ENCODE measurements at places on chromosomes 1 and 21.
A peak's percentile ranks its signal among the peaks of the same experiment; 100 is the strongest.

DNA sequence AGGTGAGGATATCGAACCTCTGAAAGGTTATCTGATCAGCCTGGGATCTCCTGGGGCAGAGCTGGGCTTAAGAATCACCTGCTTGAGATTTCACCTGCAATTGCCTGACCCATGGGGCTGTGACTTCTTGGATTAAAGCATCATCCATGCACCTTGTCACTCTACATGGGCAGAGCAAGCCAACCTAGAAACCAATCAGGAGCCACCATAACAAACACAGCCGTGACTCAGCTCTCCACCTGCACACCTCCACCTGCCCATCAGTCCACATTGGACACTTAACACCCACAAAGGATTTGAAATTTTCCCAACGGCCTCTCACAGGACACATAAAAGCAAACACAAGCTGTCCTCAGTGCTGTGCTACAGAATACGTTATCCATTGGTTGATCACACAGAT, 35.1 kb upstream of the ETS2 start:
- H3K27me3 ChIP-seq: no peaks in the 10 kb centered on the region
- no peak overlapping the region for H3K27ac ChIP-seq
- no peak overlapping the region for H3K4me3 ChIP-seq
- H3K4me1 ChIP-seq: peaks cover 27% of the 10 kb centered on the region
- H3K36me3 ChIP-seq: no peaks in the 10 kb centered on the region

DNA sequence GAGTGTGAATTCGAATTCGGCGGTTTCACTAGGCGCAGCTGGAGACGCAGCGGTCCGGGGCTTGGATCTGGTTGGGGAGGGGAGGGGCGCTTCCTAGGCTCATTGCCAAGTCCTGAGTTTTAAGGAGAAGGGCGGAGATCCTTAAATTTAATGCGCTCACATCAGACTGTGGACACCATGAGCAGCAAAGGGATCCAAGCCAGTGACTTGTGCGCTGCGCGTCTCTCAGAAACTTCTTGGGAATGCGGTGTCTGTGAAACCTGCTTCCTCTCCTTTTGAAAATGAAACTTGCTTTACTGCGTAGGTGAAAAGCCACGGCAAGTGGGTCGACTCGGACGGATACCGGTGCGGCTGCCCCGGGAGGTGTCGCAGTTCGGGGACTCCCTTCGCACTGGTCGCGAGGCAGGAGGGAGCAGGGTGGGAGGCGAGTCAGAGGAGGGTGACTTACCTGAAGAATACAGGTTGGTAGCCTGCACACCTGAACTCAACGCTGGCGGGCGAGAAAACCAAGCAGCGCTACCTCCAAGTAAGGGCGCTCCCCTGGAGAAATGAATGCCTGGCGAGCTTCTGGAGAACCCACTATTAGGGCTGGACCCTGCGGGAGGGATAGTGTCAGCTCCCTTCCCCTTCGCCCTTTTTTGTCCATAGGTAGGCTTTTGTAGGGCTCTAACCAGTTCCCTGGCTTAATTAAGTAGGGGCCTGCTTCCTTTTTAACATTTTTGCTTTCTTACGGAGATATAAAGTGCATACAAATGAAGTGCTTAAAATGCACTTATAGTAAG, 992 bp downstream of the TENT5C start:
- peak overlapping the region; percentile 56 for H3K27ac ChIP-seq
- no peak for DNase-seq
- H3K4me3 ChIP-seq: peak overlapping the region; percentile 63
- H3K27me3 ChIP-seq: no peaks in the 10 kb centered on the region
- H3K4me1 ChIP-seq: peaks cover 17% of the 10 kb centered on the region
- no peaks in the 10 kb centered on the region for H3K36me3 ChIP-seq

DNA sequence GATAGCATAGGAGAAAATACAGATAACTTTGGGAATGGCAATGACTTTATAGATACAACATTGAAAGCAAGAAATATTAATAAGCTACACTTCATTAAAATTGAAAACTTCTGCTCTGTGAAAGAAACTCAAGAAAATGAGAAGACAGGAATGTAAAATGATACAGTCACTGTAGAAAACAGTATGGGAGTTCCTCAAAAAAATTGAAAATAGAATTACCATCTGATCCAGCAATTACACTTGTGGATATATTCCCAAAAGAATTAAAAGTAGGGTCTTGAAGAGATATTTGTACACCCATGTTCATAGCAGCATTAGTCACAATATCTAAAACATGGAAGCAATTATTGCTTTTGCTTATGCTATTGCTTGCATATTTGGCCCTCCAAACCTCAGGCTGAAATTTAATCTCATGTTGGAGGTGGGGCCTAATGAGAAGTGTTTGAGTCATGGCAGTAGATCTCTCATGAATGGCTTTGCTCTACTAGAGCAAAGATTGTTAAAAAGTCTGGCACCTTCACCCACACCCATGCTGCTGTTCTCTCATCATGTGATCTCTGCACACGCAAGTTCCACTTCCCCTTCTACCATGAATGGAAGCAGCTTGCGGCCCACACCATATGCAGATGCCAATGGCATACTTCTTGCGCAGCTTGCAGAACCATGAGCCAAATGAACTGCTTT, 15.3 kb upstream of the AHCYL1 start:
- DNase-seq: no peak
- no peak overlapping the region for H3K4me3 ChIP-seq
- no peaks in the 10 kb centered on the region for H3K4me1 ChIP-seq
- no peaks in the 10 kb centered on the region for H3K36me3 ChIP-seq

DNA sequence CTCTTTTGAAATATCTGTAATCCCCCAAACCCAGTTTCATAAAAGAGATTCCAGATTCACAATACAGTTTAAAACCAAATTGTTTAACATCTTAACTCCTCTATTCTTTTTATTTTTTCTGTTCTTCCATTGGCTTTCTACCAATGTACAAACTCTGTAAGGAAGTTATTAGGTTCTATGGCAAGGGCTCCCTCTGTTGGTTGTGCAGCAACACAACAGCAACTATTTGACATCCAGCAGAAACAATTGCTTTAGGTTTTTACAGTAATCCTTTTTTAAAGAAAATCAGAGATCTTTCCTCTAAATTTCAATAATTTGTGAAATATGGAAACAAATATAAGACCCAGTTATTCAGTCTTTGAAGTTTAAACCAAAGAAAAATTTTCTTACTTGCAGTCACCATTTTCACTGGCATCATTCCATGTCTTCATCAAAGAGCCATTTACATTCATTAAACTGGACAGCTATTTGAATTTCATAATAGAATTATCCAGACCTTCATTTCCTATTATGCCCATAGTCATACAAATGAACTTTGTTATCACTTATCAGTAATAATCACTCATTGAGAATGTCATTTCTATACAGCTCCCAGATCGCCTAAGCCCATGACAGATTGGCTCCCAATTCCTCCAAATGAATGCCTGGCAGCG, 46.5 kb upstream of the RNF11 start:
- no peaks in the 10 kb centered on the region for H3K4me1 ChIP-seq
- no peaks in the 10 kb centered on the region for H3K36me3 ChIP-seq
- H3K4me3 ChIP-seq: no peak overlapping the region
- DNase-seq: no peak

GRCh38 chr1:200831091-200831490, 41.7 kb upstream of the GPR25 start:
- no peak overlapping the region for H3K27ac ChIP-seq
- DNase-seq: no peak
- no peaks in the 10 kb centered on the region for H3K4me1 ChIP-seq
- peaks cover 7% of the 10 kb centered on the region for H3K36me3 ChIP-seq
- H3K4me3 ChIP-seq: no peak overlapping the region
- H3K27me3 ChIP-seq: no peaks in the 10 kb centered on the region

GRCh38 chr1:1185101-1185765, 11.6 kb downstream of the TTLL10 start:
- no peak overlapping the region for H3K27ac ChIP-seq
- no peaks in the 10 kb centered on the region for H3K36me3 ChIP-seq
- no peaks in the 10 kb centered on the region for H3K4me1 ChIP-seq
- H3K4me3 ChIP-seq: no peak overlapping the region
- DNase-seq: no peak
- peaks cover 22% of the 10 kb centered on the region for H3K27me3 ChIP-seq

DNA sequence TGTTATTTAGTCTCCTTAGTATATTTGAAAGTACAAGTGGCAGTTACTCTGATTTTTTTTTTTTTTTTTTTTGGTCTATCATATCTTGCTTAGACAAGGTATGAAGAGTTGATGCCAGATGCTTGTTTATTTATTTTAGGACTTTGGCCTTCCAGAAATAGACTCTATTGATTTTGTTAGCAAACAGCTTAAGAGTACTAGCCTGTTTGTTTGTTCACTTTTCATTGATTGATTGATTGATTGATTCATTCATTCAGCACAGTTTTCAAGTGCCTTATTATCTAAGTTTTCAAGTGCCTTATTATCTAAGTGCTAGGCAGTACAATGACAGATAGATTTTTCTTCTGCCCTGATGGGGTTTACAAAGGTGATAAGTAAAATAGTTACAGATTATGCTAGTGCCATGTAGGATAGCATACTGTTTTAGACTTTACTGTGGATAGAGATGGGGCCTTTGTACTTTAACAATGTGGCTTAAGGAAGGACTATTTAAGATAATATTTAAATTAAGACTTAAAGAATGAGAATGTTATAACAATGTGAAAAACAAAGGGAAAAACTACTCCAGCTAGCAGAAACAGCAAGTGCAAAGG, 50.5 kb downstream of the MTF2 start:
- H3K4me3 ChIP-seq: no peak overlapping the region
- DNase-seq: no peak
- H3K27me3 ChIP-seq: no peaks in the 10 kb centered on the region
- H3K27ac ChIP-seq: no peak overlapping the region
- H3K36me3 ChIP-seq: peaks cover 35% of the 10 kb centered on the region

DNA sequence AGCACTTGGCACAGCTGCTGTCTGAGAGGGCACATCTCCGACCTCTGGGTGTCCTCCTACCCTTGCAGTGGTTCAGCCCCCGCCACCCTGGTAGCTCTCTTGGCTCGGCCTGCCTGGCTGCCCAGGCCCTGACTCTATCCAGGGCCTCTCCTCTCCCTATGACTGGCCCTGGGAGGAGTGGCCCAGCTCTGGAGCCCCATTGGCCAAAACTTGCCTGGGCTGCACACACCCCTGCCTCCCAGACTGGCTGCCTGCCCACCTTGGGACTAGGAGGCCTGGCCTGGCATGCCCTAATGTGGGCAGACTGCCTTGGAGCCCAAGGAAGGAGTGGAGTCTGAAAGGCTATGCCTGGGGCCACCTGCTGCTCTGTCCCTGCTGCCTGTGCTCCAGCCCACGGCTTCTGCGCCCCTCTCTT, 33.6 kb downstream of the ACOT11 start:
- H3K36me3 ChIP-seq: no peaks in the 10 kb centered on the region
- peak overlapping the region; percentile 16 for H3K27ac ChIP-seq
- H3K4me1 ChIP-seq: peaks cover 24% of the 10 kb centered on the region
- peak; percentile 89 for DNase-seq
- H3K27me3 ChIP-seq: no peaks in the 10 kb centered on the region
- H3K4me3 ChIP-seq: no peak overlapping the region

- no peaks in the 10 kb centered on the region for H3K4me1 ChIP-seq
- no peak overlapping the region for H3K4me3 ChIP-seq
- no peaks in the 10 kb centered on the region for H3K36me3 ChIP-seq
- H3K27me3 ChIP-seq: no peaks in the 10 kb centered on the region
- H3K27ac ChIP-seq: no peak overlapping the region
Observed at GRCh38 chr1:155873860-155874259, 14.5 kb downstream of the SYT11 start.

GRCh38 chr1:14682941-14683621, 84.6 kb downstream of the KAZN start:
- H3K27ac ChIP-seq: no peak overlapping the region
- H3K36me3 ChIP-seq: no peaks in the 10 kb centered on the region
- no peak for DNase-seq
- H3K4me3 ChIP-seq: no peak overlapping the region
- H3K27me3 ChIP-seq: no peaks in the 10 kb centered on the region

- H3K4me1 ChIP-seq: peaks cover 29% of the 10 kb centered on the region
- H3K36me3 ChIP-seq: no peaks in the 10 kb centered on the region
Observed at GRCh38 chr1:109508001-109508872, 1.3 kb downstream of the AMIGO1 start.

- no peaks in the 10 kb centered on the region for H3K36me3 ChIP-seq
- H3K27ac ChIP-seq: no peak overlapping the region
- H3K4me3 ChIP-seq: no peak overlapping the region
Observed at GRCh38 chr1:201933840-201934430, 12.4 kb downstream of the LMOD1 start.

- DNase-seq: no peak
- H3K27ac ChIP-seq: peak overlapping the region; percentile 37
- no peaks in the 10 kb centered on the region for H3K27me3 ChIP-seq
Observed at GRCh38 chr1:8061210-8061609, 35.1 kb upstream of the ERRFI1 start.

DNA sequence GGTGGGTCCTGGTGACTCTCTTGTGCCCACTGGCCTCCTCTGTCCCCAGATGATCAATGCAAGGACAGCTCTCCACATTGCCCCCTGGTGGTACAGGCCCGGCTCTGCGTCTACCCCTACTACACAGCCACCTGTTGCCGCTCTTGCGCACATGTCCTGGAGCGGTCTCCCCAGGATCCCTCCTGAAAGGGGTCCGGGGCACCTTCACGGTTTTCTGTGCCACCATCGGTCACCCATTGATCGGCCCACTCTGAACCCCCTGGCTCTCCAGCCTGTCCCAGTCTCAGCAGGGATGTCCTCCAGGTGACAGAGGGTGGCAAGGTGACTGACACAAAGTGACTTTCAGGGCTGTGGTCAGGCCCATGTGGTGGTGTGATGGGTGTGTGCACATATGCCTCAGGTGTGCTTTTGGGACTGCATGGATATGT, 10.8 kb downstream of the ADAMTSL4 start:
- H3K27me3 ChIP-seq: no peaks in the 10 kb centered on the region
- peaks cover 63% of the 10 kb centered on the region for H3K4me1 ChIP-seq
- H3K36me3 ChIP-seq: peaks cover 26% of the 10 kb centered on the region
- peak overlapping the region; percentile 100 for H3K27ac ChIP-seq
- H3K4me3 ChIP-seq: peak overlapping the region; percentile 57
- DNase-seq: peak; percentile 91

GRCh38 chr1:2460203-2460602, 15.9 kb upstream of the PLCH2 start:
- peaks cover 41% of the 10 kb centered on the region for H3K27me3 ChIP-seq
- H3K4me1 ChIP-seq: peaks cover 16% of the 10 kb centered on the region
- no peak for DNase-seq
- H3K4me3 ChIP-seq: no peak overlapping the region
- no peaks in the 10 kb centered on the region for H3K36me3 ChIP-seq

GRCh38 chr1:84712276-84712874, 22.1 kb upstream of the SSX2IP start:
- no peak overlapping the region for H3K27ac ChIP-seq
- H3K36me3 ChIP-seq: no peaks in the 10 kb centered on the region
- no peak for DNase-seq
- no peak overlapping the region for H3K4me3 ChIP-seq

DNA sequence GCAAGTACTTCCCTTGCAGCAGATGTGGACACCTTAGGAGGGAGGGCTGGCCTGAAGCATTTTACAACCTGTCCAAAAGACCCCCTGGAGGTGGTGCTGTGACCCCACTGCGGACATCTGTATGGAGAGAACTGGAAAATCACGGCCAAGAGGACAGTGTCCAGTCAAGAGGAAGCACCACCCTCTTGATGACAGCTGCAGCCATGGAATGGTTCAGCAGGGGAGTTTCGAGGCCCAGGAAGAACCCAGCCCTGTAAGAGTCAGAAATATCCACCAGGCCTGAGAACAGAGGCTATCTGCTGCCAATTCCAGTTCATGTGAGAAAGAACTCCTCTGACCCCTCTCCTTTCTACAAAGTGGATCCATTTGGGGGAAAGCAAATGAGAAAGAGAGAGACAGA, 126.8 kb downstream of the PLXNA2 start:
- no peak for DNase-seq
- no peak overlapping the region for H3K27ac ChIP-seq
- H3K4me3 ChIP-seq: no peak overlapping the region
- no peaks in the 10 kb centered on the region for H3K27me3 ChIP-seq

GRCh38 chr1:241533326-241534115, 1.3 kb downstream of the KMO start:
- no peaks in the 10 kb centered on the region for H3K36me3 ChIP-seq
- peaks cover 10% of the 10 kb centered on the region for H3K4me1 ChIP-seq
- no peak for DNase-seq
- no peak overlapping the region for H3K27ac ChIP-seq
- H3K4me3 ChIP-seq: no peak overlapping the region
- no peaks in the 10 kb centered on the region for H3K27me3 ChIP-seq
